Bronchial epithelial cell (primary cell): ENCODE measurements at places on chromosomes 4 and X. TPM values are rescaled to one million over a fixed set of nuclear protein-coding genes. Genes with fewer than 3 reads are reported as not detected.
A peak's percentile ranks its signal among the peaks of the same experiment; 100 is the strongest.

The RP2 gene
- 16.1 and 16.6 TPM in 2 replicates for total RNA-seq

The SRPK3 gene
- under 0.01 and 0.26 TPM in 2 replicates for total RNA-seq

The DOK7 gene
- 1.0 and 4.2 TPM in 2 replicates for total RNA-seq

The ADGRA3 gene
- total RNA-seq = 24.2 and 34.2 TPM in 2 replicates

The PF4V1 gene
- 1.6 TPM in 1 of 2 replicates, not detected in the other for total RNA-seq

The CXCL8 gene
- total RNA-seq = 1.8 and 2.9 TPM in 2 replicates

The VCX3A gene
- total RNA-seq = not detected in 2 replicates

The RS1 gene
- not detected in 2 replicates for total RNA-seq

The STK26 gene
- 47.9 and 49.9 TPM in 2 replicates for total RNA-seq

The NOCT gene
- total RNA-seq = 8.4 and 12.0 TPM in 2 replicates

The ABLIM2 gene
- total RNA-seq = 1.1 and 2.8 TPM in 2 replicates

The TNIP3 gene
- not detected in 2 replicates for total RNA-seq

The SPANXC gene
- not detected in 2 replicates for total RNA-seq

The TMPRSS11F gene
- total RNA-seq = 1.6 and 2.3 TPM in 2 replicates

The CT45A5 gene
- total RNA-seq = not detected in 2 replicates

The FRMD7 gene
- total RNA-seq = not detected in 2 replicates

The IQSEC2 gene
- total RNA-seq = 3.4 and 5.9 TPM in 2 replicates

The CXCR3 gene
- total RNA-seq = not detected in 2 replicates

GRCh38 chr4:76803522-76803921 is 94.4 kb downstream of the SOWAHB start:
- DNase-seq = peak; percentile 85

- DNase-seq = no peak
These were observed 15.6 kb downstream of the CD38 start for GRCh38 chr4:15793506-15794363.

DNA sequence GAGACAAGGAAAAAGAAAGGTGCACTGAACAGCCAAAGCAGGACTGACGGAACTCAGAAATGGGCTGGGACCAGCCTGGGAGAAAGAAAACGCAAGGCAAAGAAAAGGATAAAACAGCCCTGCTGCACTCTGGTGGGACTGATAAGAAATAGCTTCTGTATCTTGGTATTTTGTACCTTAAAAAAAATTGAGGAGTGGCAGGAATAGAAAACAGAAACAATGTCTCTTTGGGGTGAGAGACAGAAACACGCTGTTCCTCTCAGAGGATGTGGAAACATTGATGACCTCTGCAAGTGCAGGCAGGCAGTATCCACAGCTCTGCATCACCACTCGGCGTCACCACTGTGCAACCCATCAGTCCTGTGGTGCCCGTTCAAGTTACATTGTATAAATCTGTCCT is 152.5 kb upstream of the SPRY1 start:
- peak; percentile 62 for DNase-seq

DNA sequence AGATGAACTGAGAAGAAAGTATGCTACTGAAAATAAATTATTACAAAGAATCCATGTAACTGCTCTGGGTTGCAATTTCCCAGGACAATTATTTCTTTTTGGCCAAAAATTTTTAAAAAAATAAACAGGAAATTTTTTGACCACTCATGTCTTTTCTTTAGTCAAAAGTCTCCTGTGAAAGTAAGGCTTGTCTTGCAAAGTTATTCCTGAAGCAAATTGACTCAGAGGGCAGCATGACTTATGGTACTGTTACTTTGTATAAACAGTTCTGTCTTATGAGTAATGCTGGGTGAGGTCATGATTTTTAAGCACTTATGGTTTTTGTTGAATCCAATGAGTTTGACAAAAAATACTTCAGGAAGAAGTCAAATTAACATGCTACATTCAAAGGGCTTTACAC is 292.8 kb upstream of the ARSJ start:
- DNase-seq = peak; percentile 98

- DNase-seq = no peak
These were observed 180.0 kb downstream of the CFAP299 start for GRCh38 chr4:80515496-80515895.

DNA sequence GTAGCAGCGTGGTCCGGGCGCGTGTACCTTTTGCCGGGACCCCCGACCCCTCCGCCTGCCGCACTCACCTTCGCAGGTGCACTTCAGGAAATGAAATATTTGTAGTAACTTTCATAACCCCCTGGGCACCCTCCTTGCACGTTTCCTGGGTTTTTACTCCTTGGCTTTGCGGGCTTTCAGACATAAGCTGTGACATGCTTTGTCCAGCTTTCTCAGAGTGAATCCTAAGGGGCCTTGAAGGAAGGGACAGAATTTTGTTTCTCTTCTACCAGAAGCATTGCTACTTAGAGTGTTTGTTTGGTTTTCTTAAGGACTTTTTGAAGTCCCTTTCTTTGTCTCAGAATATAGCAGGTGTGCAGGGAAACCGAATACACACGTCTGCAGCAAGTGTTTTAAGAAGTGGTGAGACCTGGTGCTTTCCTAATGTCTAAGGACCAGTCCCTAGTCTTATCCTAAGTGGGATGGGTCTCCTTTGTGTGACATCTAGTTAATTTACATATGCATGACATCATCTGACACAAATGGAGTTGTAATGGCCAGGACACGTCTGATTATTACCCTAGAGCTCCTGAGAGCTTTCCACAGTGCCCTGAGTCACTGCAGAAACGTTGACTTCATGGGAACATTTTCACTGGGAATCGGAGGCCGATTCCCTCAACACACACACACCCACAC is 1.3 kb downstream of the FAM149A start:
- peak; percentile 57 for DNase-seq

DNA sequence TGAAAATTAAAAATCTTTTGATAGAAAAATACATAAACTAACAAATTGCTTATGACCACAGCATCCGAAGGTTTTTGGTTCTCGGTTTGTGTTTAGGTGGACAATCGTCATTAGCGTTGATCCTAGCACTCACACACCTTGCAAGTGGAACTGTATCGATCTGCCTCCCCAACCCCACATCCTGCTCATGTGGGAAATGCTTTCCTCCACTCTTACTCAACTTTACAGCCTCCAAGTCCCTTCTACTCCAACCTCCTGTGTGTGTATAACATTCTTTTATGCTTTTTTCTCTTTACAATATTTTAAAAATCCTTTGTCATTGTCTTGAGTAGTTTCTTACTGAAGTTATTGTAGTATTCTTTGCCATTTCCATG is 15.6 kb upstream of the TMEM131L start:
- no peak for DNase-seq

DNA sequence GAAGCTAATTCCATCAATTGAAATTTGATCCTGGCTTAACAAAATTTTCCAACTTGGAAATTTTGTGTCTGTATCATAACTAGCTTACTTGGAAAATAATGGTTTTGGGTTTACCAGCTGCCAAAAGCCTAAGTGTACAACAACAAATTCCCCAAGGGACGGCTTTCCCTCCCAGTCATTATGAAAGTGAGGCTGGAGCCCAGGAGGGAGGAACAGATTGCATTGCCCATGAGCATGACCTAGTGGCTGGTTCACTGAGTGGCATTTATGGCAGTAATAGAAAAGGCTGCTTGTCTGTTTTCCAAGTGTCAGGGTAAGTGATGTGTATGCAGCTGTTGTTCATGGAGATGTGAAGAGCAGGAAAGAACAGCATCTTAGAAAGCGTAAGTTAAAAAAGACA is 70.8 kb upstream of the HHIP start:
- DNase-seq = no peak

- DNase-seq = no peak
These were observed 52.8 kb upstream of the CLDN24 start for GRCh38 chr4:183374950-183375555.

- DNase-seq = no peak
These were observed 214.5 kb downstream of the KIT start for GRCh38 chr4:54872261-54872660.

- DNase-seq = no peak
These were observed 13.4 kb downstream of the LEF1 start for GRCh38 chr4:108155373-108155772.

DNA sequence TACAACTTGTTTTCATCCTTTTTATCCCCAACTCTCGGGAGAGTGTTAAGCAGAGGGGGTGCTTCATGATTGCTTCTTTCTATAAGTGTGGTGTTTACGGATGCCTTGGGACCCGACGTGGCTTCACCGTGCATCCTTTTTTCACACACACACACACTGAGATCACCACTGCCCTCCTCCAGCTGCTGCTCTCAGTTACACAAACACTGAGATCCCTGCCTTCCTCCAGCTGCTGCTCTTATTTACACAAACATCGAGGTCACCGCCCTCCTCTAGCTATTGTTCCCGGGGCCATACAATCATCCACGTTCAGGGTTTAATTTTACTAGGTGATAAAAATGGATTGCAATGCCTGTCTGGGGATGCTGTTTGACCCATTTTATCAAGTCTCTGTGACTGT is 155.4 kb upstream of the FAM9B start:
- DNase-seq = no peak

- DNase-seq = peak; percentile 3
These were observed 544.0 kb upstream of the AMOT start for GRCh38 chrX:113384628-113385027.
